ENCODE measurements at places on chromosomes 12 and 14.

DNA sequence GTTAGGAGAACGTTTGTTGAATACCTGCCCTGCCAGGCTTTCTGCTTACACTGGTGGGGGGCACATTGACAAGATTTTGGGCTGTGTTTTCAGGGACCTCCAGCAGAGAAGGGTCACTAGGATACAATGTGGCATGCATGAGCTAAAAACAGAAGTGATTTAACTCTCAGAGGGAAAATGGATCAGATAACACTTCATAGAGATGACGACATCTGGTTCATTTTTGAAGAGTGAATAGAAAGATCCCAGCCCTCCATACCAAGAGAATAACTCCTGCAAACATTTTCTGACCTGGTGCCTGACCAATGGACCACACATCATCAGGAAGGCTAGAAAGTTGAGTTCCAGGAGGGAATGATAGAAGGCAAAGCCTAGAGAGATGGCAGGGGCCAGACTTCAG lies 33.7 kb downstream of the CKB start:
- DNase-seq, result no peak

GRCh38 chr14:22513066-22513812 lies 75.8 kb downstream of the DAD1 start:
- no peak for DNase-seq

- no peak for DNase-seq
Measured at GRCh38 chr14:65321370-65321875, 91.1 kb upstream of the FUT8 start.

DNA sequence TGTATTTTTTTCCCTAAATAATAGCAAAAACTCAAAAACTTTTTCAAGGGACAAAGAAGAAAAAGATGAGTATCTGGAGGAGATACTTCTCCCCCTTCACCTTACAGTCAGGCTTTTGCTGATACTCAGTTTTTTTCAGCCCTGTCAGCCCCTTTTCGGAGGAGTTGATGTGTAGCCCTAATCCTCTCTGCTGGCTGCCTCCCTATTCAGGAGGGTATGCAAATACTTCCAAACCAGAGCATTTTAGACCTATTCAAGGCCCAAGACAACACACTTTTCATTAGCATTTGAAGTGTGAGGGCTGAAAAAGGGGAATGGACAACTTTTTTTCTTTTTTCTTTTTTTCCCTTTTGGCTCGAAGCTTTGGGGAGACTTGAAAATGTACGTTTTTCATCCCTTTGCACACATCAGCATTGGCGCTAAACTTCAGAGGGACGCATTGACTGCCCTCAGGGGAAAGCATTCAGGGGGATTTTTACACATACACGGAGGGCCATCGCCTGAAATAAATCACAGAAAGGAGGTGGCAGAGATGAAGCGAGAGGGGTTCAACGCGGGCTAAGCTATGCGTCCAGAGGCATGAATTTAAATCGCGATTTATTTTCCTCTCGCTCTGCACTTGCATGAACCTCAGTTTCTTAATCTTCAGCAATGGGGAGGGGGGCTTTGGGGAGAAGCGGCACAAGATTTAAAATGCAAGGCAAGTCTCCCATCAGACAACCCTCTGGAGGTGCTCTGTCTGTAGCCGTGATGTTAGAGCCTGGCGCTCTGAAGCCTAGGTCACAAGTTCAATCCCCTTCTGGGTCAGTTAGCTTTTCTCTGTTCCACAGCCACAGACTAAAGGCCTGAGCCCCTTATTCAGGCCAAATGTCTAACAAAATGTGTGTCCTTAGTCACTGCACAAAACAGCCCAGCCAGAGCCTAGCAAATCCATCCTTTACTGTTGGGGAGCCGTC lies 86.3 kb downstream of the ASCL1 start:
- no peak for DNase-seq

GRCh38 chr14:91158091-91158790 lies 44.4 kb downstream of the DGLUCY start:
- no peak for DNase-seq

DNA sequence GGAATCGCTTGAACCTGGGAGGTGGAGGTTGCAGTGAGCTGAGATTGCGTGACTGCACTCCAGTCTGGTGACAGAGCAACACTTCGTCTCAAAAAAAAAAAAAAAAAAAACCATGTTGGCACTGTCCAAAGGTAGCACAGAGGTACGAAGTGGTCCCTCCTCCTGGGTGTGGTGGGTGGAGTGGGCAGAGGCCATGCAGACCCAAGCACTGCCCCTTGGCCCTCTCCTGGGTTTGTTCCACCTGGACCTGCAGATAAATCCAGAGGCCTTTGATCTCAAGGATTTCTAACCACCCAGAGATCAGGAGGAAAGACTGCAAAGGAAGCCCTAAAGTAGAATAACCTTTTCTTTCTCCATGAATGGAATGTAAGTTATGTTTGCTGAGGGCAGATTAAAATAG lies 8.7 kb upstream of the GALNT6 start:
- DNase-seq, result no peak

DNA sequence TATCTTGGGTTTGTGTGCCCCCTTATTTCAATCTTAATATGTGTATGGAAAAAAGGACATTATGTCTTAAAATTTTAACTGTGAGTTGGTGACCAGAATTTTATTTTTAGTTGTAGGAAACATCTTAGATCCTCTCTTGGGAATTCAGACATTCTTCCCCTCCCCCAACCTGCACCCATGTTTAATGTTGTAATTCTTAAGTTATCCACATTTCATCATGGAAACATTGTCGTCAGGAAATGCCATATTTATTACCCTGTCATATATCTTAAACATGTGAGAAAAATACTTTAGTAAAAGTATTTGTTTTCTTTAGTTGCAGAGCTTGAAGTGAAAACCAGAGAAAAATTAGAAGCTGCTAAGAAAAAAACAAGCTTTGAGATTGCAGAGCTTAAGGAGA lies 30.3 kb downstream of the YEATS4 start:
- no peak for DNase-seq

- DNase-seq, result no peak
Measured at GRCh38 chr14:43765474-43765873, 741.6 kb downstream of the FSCB start.

- no peak for DNase-seq
Measured at GRCh38 chr12:69474456-69474855, 4.3 kb downstream of the FRS2 start.

GRCh38 chr14:56117765-56118610 lies at the start of gene PELI2:
TSS of gene PELI2 (plus strand) at chr14:56118411. CDS start at chr14:56118661, 250 bp downstream.
- DNase-seq, result no peak

All from GM18507 (cell line).